Fibroblast of lung (primary cell): ENCODE measurements at places on chromosomes 16 and 17. TPM values are rescaled to one million over a fixed set of nuclear protein-coding genes. Genes with fewer than 3 reads are reported as not detected.

DNA sequence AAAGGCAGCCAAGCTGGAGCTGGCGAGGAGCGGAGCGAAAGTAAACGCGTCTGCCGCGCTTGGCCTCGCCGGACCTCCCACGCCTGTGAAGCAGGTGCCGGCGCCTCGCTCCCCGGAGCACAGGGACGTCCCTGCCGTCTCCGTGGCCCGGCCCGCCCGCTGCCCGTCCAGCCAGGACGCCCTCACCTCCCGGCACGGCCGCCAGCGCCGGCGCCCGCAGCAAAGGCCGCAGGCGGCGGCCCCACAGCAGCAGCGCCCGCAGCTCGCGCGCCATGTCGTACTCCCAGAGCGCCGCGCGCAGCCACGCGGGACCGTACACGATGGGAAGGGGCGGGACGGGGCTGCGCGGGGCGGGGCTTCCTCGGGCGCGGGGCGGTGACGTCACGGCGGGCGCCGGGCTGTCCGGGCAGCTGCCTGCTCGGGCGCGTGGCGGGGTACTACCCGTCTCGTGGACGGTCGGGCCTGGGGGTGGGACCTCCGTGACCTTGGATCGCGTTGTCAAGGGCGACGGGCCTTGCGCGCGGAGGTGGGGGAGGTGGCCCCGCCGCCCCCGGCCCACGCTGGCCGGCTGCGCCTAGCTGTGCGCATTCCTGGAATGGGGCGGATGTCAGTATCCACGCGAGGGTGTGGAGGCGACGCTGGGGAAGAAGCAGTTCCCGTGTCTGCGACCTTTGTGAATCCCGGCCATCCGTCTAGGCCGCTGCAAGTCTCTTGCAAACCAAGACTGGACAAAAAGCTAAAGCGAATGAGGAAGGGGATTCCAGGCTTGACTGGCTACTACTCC is at the start of gene TRAP1:
TRAP1 (minus strand) TSS at position 290 of the 784 bp plus-strand sequence; CDS start at position 274, 16 bp downstream.
- H3K4me3 ChIP-seq, result peak within 1 kb of the TSS; percentile 95
- H3K27ac ChIP-seq, result peak within 1 kb of the TSS; percentile 87
- peak; percentile 73 for DNase-seq
- H3K27me3 ChIP-seq, result no peaks in the 10 kb centered on the region
- H3K4me1 ChIP-seq, result peaks cover 9% of the 10 kb centered on the region

DNA sequence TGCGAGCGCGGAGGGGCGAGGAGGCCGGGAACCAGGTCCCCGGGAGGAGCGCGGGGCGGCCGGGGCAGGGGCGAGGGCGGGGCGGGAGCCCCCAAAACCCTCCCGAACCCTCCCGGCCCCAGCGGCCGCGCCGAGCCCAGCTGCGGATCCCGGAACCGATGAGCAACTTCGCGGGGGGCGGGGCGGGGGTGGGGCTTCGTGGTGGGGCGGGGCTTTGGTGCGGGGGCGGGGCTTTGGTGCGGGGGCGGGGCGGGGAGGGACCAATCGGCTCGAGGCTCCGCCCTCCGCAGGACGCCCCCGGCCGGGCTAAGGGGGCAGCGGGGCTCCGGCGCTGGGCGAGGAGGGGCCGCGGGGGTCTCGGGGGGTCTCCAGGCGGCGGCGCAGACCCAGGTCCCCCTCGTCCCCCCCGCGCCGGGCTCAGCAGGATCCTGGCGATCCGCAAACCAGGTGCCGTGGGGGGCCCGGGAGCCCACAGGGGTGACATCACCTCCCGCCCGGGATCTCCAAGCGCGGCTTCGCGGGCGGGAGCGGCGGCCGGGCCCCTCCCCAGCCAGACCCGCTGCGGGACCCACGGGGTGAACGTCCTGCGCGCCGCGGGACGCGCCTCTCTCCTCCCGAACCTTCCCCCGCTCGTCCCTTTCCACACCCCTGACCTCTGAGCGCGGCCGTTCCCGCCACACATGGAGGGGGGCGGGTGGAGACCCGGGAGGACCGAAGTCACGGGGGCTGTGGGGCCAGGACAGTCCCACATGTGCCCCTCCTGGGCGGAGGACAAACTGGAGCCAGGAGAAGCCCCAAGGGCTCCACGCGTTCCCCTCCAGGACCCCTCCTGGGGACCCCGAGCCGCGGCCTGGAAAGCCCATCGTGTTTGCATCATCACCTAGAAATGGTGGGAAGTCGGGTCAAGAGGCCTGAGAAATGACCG is at the start of gene ABR:
ABR (minus strand) TSS at position 164 of the 925 bp plus-strand sequence. CDS start 254 bp downstream, outside the sequence.
- no peaks in the 10 kb centered on the region for H3K27me3 ChIP-seq
- H3K4me3 ChIP-seq, result peak within 1 kb of the TSS; percentile 53
- H3K27ac ChIP-seq, result no peak within 1 kb of the TSS
- no peak for DNase-seq
- no peaks in the 10 kb centered on the region for H3K4me1 ChIP-seq

Gene BAIAP2
- 10.0 and 13.4 TPM in 2 replicates for total RNA-seq

- H3K27ac ChIP-seq, result no peak overlapping the region
- H3K27me3 ChIP-seq, result no peaks in the 10 kb centered on the region
- H3K36me3 ChIP-seq, result no peaks in the 10 kb centered on the region
Observed at GRCh38 chr17:57552114-57552624, 192.9 kb downstream of the CCDC182 start.

DNA sequence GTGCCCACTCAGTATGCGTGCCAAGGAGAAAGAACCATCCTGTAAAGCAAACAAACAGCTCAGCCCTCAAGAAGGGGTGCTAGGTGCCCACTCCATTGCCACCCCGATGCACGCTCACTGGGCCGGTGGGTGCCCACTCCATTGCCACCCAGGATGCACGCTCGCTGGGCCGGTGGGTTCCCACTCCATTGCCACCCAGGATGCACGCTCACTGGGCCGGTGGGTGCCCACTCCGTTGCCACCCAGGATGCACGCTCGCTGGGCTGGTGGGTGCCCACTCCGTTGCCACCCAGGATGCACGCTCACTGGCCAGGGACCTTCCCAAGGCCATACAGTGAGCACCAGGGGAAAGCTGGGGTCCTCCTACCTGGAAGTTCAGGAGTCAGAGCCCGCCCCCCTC is 28.1 kb downstream of the HASPIN start:
- no peaks in the 10 kb centered on the region for H3K4me1 ChIP-seq
- H3K36me3 ChIP-seq, result no peaks in the 10 kb centered on the region
- no peak for DNase-seq
- no peak overlapping the region for H3K4me3 ChIP-seq
- no peak overlapping the region for H3K27ac ChIP-seq
- peaks cover 5% of the 10 kb centered on the region for H3K27me3 ChIP-seq

Gene PLLP
- not detected in 2 replicates for total RNA-seq

GRCh38 chr17:66983414-66984021 is 19.0 kb downstream of the CACNG4 start:
- no peak overlapping the region for H3K4me3 ChIP-seq
- H3K27me3 ChIP-seq, result peaks cover 4% of the 10 kb centered on the region
- H3K36me3 ChIP-seq, result no peaks in the 10 kb centered on the region
- no peak overlapping the region for H3K27ac ChIP-seq

Gene CDK5R1
- total RNA-seq, result 0.33 and 0.51 TPM in 2 replicates

- no peak overlapping the region for H3K4me3 ChIP-seq
- no peaks in the 10 kb centered on the region for H3K4me1 ChIP-seq
- no peaks in the 10 kb centered on the region for H3K36me3 ChIP-seq
- H3K27me3 ChIP-seq, result no peaks in the 10 kb centered on the region
- no peak overlapping the region for H3K27ac ChIP-seq
- no peak for DNase-seq
Observed at GRCh38 chr17:2735896-2736295, 13.6 kb downstream of the CCDC92B start.

Gene SLC5A2
- under 0.01 TPM in 1 of 2 replicates, not detected in the other for total RNA-seq

- no peaks in the 10 kb centered on the region for H3K27me3 ChIP-seq
- H3K4me1 ChIP-seq, result peaks cover 5% of the 10 kb centered on the region
- no peaks in the 10 kb centered on the region for H3K36me3 ChIP-seq
- no peak overlapping the region for H3K4me3 ChIP-seq
- no peak overlapping the region for H3K27ac ChIP-seq
Observed at GRCh38 chr16:53915452-53916160, 211.7 kb downstream of the FTO start.

DNA sequence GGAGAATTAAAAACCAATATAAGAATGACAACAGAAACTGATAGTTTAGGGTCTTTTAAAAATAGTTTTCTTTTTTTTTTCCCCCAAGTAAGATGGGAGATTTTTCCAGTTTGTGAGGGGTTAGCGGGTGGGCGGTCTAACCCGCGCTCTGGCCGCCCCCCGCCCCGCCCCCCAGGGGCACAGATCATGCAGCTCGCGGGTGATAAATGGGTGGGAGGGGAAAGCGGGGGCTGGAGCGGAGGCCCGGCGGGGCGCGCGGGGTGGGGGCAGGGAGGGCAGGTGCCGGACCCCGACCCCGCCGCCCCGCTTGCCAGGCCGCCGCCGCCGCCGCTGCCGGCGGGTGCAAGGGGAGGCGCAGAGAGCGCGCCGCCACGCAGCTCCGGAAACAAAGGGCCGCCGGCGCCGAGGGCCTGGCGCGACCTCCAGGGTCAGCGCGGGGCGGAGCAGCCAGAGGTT is 60.1 kb upstream of the GSE1 start:
- peak overlapping the region; percentile 81 for H3K4me3 ChIP-seq
- H3K4me1 ChIP-seq, result peaks cover 2% of the 10 kb centered on the region
- H3K36me3 ChIP-seq, result no peaks in the 10 kb centered on the region
- H3K27ac ChIP-seq, result no peak overlapping the region

- no peaks in the 10 kb centered on the region for H3K27me3 ChIP-seq
- H3K36me3 ChIP-seq, result no peaks in the 10 kb centered on the region
- H3K27ac ChIP-seq, result no peak overlapping the region
- DNase-seq, result no peak
- no peaks in the 10 kb centered on the region for H3K4me1 ChIP-seq
- H3K4me3 ChIP-seq, result no peak overlapping the region
Observed at GRCh38 chr16:27906883-27907282, 156.6 kb downstream of the GSG1L start.
